ENCODE measurements at places on chromosomes 1 and 21. TPM values are rescaled to one million over a fixed set of nuclear protein-coding genes. Genes with fewer than 3 reads are reported as not detected.
A peak's percentile ranks its signal among the peaks of the same experiment; 100 is the strongest.

GRCh38 chr1:157136133-157136532 lies 2.1 kb downstream of the ETV3 start:
- no peaks in the 10 kb centered on the region for H3K27me3 ChIP-seq
- peak overlapping the region; percentile 93 for H3K4me3 ChIP-seq
- H3K36me3 ChIP-seq: peaks cover 45% of the 10 kb centered on the region
- peaks cover 14% of the 10 kb centered on the region for H3K4me1 ChIP-seq
- H3K27ac ChIP-seq: no peak overlapping the region
- no peak for DNase-seq

- H3K4me3 ChIP-seq: no peak overlapping the region
- H3K4me1 ChIP-seq: peaks cover 11% of the 10 kb centered on the region
- H3K27me3 ChIP-seq: no peaks in the 10 kb centered on the region
These were observed 3.3 kb upstream of the PKNOX1 start for GRCh38 chr21:42970946-42971653.

DNA sequence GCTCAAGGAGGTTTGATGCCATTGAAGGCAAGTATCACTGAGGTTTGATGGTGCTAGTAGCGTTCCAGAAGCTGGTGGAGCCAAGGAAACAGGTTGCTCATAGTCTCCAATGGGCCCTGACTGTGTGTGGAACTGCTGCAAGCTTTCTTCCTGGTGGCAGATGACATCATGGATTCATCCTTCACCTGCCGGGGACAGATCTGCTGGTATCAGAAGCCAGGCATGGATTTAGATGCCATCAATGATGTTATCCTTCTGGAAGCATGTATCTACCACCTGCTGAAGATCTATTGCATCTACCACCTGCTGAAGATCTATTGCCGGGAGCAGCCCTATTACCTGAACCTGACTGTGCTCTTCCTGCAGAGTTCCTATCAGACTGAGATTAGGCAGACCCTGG lies 734.4 kb downstream of the PLA2G4A start:
- H3K27ac ChIP-seq: no peak overlapping the region
- H3K27me3 ChIP-seq: no peaks in the 10 kb centered on the region
- no peak overlapping the region for H3K4me3 ChIP-seq
- DNase-seq: no peak
- H3K4me1 ChIP-seq: no peaks in the 10 kb centered on the region
- H3K36me3 ChIP-seq: no peaks in the 10 kb centered on the region

GRCh38 chr1:23369335-23370013 lies at the start of gene ZNF436:
Gene ZNF436, minus strand, starts transcription at chr1:23369836. Its CDS starts 1,831 bp downstream, at chr1:23368005.
- peak; percentile 53 for DNase-seq
- peak within 1 kb of the TSS; percentile 93 for H3K4me3 ChIP-seq
- peaks cover 13% of the 10 kb centered on the region for H3K36me3 ChIP-seq
- peaks cover 26% of the 10 kb centered on the region for H3K4me1 ChIP-seq

The PSMA5 gene
- total RNA-seq: 86.9 TPM

- no peaks in the 10 kb centered on the region for H3K27me3 ChIP-seq
- H3K4me1 ChIP-seq: peaks cover 23% of the 10 kb centered on the region
- H3K4me3 ChIP-seq: peak overlapping the region; percentile 79
- H3K27ac ChIP-seq: no peak overlapping the region
- peaks cover 6% of the 10 kb centered on the region for H3K36me3 ChIP-seq
- no peak for DNase-seq
These were observed 740 bp downstream of the ZNF691 start for GRCh38 chr1:42847111-42847595.

DNA sequence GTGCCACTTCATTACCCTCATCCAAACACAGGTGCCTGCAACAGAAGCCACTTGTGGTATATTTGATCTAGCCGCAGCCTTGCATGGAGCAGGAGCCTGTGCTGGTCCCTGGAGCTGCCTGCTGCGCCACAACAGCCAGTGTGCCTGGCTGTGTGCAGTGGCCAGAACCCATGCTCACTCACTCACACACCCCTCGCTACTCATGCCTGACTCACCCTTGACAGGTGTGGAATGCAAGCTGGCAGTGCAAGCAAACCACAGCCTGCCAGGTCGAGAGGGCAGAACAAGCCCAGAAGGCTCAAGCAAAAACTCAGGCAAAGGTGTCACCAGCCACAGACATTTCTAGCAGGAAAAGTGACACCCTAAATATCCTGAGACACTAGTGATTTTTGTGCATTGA lies 1510.9 kb downstream of the KCNT2 start:
- H3K27ac ChIP-seq: peak overlapping the region; percentile 42
- H3K27me3 ChIP-seq: no peaks in the 10 kb centered on the region
- no peak overlapping the region for H3K4me3 ChIP-seq
- DNase-seq: peak; percentile 77
- no peaks in the 10 kb centered on the region for H3K36me3 ChIP-seq
- peaks cover 16% of the 10 kb centered on the region for H3K4me1 ChIP-seq

DNA sequence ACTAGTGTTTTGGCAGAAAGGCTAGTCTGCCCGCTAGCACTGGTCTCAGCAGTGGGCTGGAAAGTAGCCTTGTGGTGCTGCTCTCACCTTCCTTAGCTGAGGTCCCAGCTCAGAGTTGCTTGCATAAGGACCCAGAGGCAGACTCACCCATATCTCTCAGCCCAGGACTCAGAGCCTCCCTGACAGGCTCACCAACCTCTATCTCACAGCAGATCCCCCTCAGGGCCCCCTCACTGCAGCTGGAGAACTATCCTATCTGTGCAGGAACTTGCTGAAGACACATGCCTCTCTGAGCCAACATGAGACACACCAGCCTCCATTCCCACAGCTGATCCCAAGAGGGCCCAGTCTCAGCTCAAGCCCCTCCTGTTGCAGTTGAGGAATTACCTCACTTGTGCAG lies 82.6 kb downstream of the IARS2 start:
- H3K4me1 ChIP-seq: no peaks in the 10 kb centered on the region
- H3K36me3 ChIP-seq: peaks cover 33% of the 10 kb centered on the region
- no peak overlapping the region for H3K4me3 ChIP-seq
- no peaks in the 10 kb centered on the region for H3K27me3 ChIP-seq
- no peak for DNase-seq
- no peak overlapping the region for H3K27ac ChIP-seq

DNA sequence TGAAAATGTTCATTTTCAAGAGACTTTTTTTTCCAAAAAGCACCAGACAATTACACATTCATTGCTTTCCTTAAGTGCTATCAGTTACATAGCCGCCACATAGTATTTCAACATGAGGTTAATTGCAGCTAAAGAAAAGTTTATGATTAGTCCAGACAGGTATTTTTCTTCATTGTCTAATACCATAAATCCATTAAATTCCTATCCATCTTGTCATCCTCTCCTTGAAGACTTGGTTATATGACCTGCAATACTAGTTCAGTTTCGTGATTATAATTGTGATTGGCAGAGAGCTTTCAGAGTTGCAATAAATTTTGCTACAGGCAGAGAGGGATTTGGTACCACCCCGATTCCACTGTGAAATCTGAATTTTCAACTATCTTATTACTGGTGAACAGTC lies 437.7 kb downstream of the GPATCH2 start:
- no peaks in the 10 kb centered on the region for H3K36me3 ChIP-seq
- no peak overlapping the region for H3K27ac ChIP-seq
- H3K27me3 ChIP-seq: no peaks in the 10 kb centered on the region
- H3K4me3 ChIP-seq: no peak overlapping the region
- peak; percentile 55 for DNase-seq
- H3K4me1 ChIP-seq: no peaks in the 10 kb centered on the region

DNA sequence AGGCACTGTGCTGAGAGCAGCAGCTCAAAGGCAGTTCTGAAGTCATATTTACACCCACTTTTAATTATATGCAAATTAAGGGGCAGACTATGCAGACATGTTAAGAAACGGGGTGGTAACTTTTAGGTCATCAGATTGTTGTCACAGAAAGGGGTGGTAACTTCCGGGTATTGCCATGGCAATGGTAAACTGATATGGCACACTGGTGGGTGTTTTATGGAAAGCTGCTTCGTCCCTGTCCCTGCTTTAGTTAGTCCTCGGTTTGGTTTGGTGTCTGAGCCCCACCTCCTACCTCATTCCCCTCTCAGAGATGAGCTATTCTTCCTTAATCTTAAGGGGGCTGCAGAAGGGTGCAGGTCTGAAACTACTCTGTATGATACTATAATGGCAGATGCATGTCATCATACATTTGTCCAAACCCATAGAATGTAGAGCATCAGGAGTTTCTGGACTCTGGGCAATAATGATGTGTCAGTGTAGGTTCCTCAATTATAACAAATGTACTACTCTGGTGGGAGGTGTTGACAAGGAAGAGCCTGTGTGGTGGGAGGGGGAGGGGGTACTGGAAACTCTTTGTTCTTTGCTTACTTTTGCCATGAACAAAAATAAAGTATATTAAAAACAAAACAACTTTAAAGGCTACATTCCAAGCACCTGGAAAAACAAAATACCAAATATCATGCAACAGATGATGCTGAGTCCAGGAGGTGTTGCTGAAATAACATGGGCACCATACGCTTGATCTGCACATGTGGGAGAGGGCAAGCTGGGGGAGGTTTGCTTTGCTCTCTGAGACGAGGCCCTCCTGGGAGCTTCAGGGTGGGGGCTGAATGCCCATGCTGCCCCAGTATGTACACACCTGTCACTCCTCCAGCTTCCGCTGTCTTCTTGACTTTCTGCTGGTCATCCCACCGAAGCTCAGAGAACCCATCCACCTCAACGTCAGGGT lies 6.3 kb downstream of the PARP1 start:
- peaks cover 55% of the 10 kb centered on the region for H3K36me3 ChIP-seq
- H3K4me1 ChIP-seq: peaks cover 30% of the 10 kb centered on the region
- no peaks in the 10 kb centered on the region for H3K27me3 ChIP-seq
- no peak overlapping the region for H3K4me3 ChIP-seq
- DNase-seq: no peak
- H3K27ac ChIP-seq: no peak overlapping the region

- H3K36me3 ChIP-seq: no peaks in the 10 kb centered on the region
- peaks cover 33% of the 10 kb centered on the region for H3K4me1 ChIP-seq
- H3K4me3 ChIP-seq: no peak overlapping the region
- no peak for DNase-seq
- no peak overlapping the region for H3K27ac ChIP-seq
- no peaks in the 10 kb centered on the region for H3K27me3 ChIP-seq
These were observed 218.1 kb downstream of the FMN2 start for GRCh38 chr1:240309769-240310168.

GRCh38 chr1:42923367-42924081 lies 35.1 kb downstream of the SLC2A1 start:
- H3K4me3 ChIP-seq: peak overlapping the region; percentile 79
- peaks cover 25% of the 10 kb centered on the region for H3K4me1 ChIP-seq
- peak overlapping the region; percentile 72 for H3K27ac ChIP-seq
- H3K27me3 ChIP-seq: no peaks in the 10 kb centered on the region
- peaks cover 34% of the 10 kb centered on the region for H3K36me3 ChIP-seq

- DNase-seq: peak; percentile 84
- peak within 1 kb of the TSS; percentile 41 for H3K4me3 ChIP-seq
- H3K27me3 ChIP-seq: no peaks in the 10 kb centered on the region
- H3K36me3 ChIP-seq: no peaks in the 10 kb centered on the region
- 0 out of 2 replicates have a peak within 1 kb of the TSS, but pooled peaks have one; percentile 11 for H3K27ac ChIP-seq
These were observed at the start of gene GBP2 for GRCh38 chr1:89125913-89126580. Gene GBP2, minus strand, starts transcription at chr1:89126114. Its CDS starts 4,148 bp downstream, at chr1:89121966.

The NCMAP gene
- total RNA-seq: 1.8 TPM

DNA sequence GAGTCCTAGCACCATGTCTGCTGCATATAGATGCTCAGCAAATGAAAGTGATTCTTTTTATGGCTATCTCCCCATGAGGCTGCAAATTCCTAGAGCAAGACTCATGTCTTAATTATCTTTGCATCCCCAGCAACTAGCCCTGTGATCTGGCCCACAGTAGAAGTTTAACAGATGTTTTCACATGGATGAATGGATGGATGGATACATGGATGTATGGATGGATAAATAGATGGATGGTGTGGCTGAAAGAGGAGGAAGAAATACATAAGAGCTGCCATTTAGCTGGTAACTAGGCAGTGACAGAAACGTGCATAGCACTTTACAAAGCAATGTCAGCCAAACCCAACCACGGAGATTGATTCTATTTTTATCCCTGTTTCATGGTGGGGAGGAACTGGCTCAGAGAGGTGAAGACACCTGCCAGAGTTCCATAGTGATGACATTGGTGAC lies 32.7 kb upstream of the ZBTB40 start:
- H3K4me1 ChIP-seq: peaks cover 9% of the 10 kb centered on the region
- no peaks in the 10 kb centered on the region for H3K36me3 ChIP-seq
- no peak overlapping the region for H3K4me3 ChIP-seq
- H3K27ac ChIP-seq: no peak overlapping the region
- no peak for DNase-seq
- H3K27me3 ChIP-seq: no peaks in the 10 kb centered on the region

The CFAP126 gene
- total RNA-seq: not detected

The AUNIP gene
- 22.2 TPM for total RNA-seq

DNA sequence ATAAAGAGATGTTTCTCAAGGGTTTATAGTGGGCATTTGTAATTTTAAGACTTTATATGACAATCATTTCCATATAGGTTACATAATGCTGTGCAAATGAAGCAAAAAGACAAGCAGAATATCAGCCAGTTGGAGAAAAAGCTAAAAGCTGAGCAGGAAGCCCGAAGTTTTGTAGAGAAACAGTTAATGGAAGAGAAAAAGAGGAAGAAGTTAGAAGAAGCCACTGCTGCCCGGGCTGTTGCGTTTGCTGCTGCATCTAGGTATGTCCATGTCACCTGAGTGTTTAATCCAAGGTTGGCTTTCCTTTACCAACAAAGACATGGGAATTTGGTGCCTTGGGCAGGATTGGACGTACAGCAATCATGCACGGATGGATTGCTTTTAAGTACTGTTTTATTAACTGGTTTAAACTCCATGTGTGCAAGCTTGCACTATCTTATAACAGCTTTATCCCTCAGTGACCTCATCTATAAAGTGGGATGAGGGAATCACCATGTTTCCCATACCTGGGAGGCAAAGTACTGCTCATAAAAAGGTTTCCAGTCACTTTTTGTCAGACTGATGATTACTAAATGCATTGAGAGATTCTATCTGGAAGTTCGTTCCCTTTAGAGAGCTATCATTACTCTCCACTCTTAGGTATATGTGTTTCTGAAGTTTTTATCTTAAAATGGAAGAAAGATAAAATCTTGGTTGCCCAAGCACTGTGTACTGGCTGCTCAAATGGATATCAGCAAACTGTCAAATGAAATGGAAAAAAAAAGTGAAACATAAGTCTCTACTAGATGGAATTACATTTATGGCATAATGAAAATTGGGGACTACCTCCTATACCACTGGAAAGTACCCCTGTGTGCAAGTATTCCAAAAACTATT lies 55.1 kb downstream of the MACO1 start:
- no peak overlapping the region for H3K27ac ChIP-seq
- no peaks in the 10 kb centered on the region for H3K4me1 ChIP-seq
- no peaks in the 10 kb centered on the region for H3K27me3 ChIP-seq
- DNase-seq: no peak
- no peak overlapping the region for H3K4me3 ChIP-seq
- peaks cover 11% of the 10 kb centered on the region for H3K36me3 ChIP-seq

The DAB1 gene
- not detected for total RNA-seq

GRCh38 chr1:188427642-188428041 lies 1598.9 kb downstream of the PLA2G4A start:
- no peak overlapping the region for H3K27ac ChIP-seq
- no peak overlapping the region for H3K4me3 ChIP-seq
- H3K36me3 ChIP-seq: no peaks in the 10 kb centered on the region
- H3K27me3 ChIP-seq: no peaks in the 10 kb centered on the region

- H3K4me1 ChIP-seq: peaks cover 5% of the 10 kb centered on the region
- no peak for DNase-seq
- H3K4me3 ChIP-seq: no peak overlapping the region
These were observed 170.6 kb downstream of the PIGK start for GRCh38 chr1:77048615-77049005.
